Psoas muscle (tissue), 8 donors: ENCODE measurements at places on chromosomes 1 and 21. TPM values are rescaled to one million over a fixed set of nuclear protein-coding genes. Genes with fewer than 3 reads are reported as not detected.
A peak's percentile ranks its signal among the peaks of the same experiment; 100 is the strongest.

ETV3 gene
- 22.7 TPM for total RNA-seq

LGR6 gene
- total RNA-seq, result not detected

HPDL gene
- total RNA-seq, result 2.6 TPM

RXRG gene
- total RNA-seq, result 12.8 TPM

ERMAP gene
- 1.8 TPM for total RNA-seq

NHLH2 gene
- not detected for total RNA-seq

DNASE2B gene
- total RNA-seq, result 3.1 TPM

IGSF9 gene
- total RNA-seq, result not detected

RAB25 gene
- total RNA-seq, result not detected

CFAP141 gene
- not detected for total RNA-seq

GRCh38 chr1:102110586-102110985 lies 113.9 kb upstream of the OLFM3 start:
- DNase-seq, result no peak

DNA sequence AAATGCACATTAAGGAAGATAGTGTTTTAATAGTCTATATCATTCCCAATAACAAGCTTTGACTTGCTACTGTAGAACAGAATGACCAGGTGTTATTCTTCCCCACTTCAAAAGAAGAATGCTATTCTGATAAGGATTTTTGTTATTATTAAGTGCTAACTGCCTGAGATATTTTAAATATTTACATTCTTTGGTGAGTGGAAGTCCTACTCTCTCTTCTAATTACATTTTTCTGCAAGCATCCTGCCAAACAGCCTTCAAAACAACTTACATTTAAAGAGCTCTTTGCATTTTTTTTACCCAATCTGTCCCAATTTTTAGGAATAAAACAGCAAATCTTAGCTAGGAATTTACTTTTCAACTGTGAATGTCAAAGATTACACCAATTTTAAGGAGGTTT lies 23.5 kb upstream of the SYDE2 start:
- DNase-seq, result no peak

- DNase-seq, result no peak
Measured at GRCh38 chr1:229252228-229252984, 18.5 kb upstream of the RAB4A start.

DNA sequence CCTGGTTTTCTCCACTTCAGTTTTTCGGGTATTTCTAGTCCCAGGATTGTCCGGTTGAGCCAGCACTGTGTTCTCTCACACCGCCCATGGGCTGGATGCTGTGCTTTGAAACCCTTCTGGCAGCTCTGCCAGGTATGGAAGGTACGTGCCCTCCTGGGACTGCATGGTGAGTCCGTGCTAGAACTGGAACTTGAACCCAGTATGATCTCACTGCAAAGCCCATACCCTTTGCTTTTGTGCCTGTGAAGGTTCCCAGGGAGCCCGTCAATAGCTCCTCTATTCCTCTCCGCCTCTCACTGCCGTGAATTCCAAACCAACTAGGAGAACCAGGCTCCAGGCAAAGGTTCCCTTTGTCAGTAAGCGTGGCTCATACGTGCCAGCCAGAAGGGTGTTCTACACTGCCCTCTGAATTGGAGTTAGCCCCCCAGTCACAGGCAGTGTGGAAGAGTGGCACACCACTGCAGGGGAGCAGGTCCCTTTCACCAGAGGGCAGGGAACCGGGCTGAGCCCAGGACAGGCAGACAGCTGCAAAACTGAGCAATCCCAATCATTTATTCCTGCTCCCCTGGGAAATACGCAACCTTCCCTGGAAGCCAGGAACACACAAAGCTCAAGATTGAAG lies 310.2 kb downstream of the CAMTA1 start:
- DNase-seq, result no peak

DNA sequence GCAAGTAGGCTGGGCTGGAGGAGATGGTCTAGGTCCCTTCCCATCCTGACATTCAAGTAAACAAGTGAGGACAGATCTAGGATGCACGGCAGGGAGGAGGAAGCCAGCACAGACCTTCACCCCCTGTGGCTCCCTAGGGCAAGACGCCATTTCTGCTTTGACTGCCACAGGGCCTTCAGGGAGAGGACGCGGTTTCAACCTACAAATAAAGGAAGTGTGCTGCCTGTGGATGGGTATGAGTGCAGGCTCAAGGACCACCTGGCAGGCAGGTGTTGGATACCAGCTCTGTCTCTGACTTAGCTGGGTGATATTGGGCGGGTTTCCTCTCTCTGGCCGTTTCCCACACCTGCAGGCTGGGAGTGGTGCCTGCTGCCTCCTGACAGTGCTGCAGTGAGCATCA lies 16.2 kb downstream of the SLC2A1 start:
- DNase-seq, result peak; percentile 30

DNA sequence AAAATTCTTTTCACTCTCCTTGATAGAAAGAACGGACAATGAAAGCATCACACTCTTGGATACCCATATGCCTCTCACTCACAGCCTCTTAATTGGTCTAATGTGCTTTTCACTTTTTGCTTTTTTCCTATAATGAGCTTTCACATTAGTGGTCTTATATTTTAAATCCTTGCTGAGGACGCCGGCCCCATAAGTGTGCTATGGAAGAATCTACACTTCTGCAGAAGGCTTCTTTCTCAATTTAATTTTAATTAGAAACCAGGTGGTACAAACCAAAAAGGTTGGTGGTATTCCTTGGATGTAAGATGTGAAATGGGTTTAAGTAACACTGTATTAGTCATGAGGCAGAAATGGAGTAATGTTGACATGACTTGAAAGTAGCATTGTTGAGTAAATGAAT lies 190.6 kb upstream of the NFIA start:
- DNase-seq, result no peak

DNA sequence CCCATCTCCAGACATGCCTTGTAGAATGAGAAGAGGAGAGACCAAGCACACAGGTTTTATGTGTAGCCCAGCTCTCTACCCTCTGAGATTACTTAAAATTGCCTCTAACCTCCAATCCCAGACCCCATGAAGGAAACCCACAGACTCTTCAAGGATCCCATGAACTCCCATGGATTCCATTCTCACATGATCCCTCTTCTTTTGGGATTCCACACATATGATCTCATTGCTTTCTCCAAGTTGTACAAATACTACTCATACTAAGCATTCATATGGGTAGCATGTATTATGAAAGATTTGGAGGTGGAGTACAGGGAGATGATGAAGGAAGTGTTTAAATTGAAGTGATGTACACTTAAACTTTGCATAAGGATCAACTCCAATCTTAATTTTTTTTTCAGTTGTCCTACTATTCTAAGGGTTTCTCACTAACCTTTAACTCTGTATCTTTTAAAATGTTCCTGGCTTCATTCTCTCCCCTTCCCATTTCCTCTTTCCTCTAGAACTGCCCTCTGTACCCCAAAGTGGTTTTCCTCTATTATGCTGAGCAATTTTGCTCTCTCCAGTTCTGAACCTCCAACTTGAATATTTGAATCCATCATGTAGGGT lies 41.6 kb downstream of the MFSD2A start:
- no peak for DNase-seq

DNA sequence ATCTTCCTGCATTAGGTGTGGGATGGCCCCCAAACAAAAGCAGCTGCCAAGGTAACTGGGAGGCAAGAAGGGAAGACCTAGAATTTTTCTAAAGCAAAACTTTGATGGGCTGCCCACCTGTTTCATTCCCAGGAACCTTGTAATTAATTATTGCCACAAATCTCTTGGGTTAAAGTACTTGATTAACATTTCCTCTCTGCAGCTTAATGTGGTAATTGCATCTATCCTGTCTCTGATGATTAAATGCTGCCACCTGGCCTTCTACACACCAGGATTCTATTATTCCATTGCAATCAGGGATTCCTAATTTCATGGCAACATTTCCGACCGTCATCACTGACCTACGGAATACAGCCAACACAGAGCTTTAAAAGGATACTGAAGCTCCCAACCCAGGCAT lies 68.3 kb upstream of the RC3H1 start:
- DNase-seq, result no peak

DNA sequence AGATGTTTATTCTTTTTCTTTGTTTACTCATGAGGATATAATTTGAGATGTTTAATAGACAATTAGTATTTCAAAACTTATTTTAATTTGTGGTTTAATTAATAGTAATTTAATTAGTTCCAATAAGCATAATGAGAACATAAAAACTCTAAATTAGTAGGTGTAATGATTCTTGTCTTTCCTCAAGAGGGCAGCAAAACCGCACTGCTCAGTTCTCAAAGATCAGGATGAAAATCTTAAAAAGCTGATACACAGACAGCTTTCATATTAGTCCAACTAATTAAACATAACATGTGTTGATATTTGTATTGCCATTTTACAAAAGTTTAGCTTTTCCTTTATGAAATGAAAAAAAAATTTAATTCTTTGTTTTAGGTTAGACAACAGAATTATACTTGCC lies 106.7 kb upstream of the C21orf91 start:
- no peak for DNase-seq

DNA sequence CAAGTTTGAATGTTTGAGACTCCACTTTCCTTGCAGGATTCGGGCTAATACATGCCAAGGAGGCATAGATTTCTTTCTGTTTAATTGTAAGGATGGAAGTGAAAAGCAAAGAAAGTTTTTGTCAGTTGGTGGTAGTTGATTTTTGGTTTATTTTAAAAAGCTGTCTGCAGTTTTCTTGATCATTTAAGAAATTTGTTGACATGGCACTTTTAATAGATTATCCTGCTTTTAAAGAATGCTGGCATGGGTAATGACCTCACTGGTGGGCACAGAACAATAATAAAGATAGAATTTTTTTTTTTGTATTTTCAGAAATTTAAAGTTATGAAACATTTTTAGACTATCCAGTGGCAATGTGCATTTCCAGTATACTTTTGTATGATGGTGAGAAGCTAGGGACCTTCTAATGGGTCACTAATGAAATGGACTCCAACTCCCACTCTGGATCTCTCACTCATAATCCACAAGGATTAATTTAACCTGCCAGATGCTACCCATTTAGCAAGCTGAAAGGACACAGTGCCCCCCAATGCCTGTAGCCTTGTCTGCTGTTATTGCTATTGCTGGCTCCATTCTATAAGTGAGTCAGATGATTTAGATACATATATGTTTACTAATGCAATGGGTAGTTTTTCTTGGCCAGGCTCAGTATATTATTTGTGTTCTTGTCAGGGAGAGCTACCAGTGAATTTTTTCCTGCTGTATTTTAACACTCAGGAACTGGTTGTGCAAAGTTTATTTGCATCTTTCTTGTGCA lies 190.2 kb upstream of the SGIP1 start:
- no peak for DNase-seq

DNA sequence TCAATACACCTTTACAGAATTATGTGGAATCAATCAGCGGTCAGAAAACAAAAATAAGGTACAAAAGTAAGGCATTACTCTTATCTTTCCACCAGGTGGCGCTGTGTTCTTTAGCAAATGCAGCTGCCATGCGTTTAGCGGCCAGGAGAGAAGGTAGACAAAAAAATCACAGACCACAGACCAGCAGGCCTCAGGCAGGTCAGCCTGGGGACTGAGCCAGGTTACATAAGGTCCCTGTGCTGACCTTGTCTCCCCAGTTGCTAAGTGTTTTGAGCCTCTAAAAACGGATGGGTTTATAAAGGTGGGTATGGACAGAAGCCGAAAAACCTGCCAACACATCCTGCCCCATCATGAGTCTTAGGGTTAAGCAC lies 2.8 kb downstream of the RGS16 start:
- DNase-seq, result peak; percentile 75

DNA sequence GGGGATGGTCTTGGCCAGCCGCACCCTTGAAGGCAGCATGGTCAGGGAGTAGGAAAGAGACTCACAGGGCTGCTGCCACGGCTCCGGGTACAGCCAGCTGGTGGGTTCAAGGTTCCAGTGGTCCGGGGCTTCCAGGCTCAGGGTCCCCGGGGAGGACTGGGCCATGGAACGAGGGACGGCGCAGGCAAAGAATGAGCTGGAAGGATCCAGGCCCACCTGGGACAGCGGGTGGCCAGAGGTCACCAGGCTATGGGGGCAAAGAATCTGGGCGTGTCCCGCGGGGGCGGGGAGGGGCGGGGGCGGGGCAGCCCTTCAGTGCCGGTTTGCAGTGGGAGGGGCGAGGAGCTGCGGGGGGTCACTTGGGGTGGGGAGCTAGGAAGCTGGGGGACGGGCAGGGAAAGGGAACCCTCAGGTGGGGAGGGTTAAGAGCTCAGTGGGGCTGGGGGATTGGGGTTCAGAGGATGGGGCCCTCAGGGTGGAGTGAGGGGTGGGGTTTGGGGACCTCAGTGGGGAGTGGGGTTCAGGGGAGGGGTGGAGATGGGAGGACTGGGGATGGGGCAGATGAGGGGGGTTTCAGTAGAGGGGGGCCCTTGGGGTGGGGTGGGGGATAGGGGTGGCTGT lies at the start of gene DNMT3L:
Gene DNMT3L, minus strand, starts transcription at position 223 of the 621 bp plus-strand sequence. CDS start 638 bp downstream, outside the sequence.
- DNase-seq, result no peak

DNA sequence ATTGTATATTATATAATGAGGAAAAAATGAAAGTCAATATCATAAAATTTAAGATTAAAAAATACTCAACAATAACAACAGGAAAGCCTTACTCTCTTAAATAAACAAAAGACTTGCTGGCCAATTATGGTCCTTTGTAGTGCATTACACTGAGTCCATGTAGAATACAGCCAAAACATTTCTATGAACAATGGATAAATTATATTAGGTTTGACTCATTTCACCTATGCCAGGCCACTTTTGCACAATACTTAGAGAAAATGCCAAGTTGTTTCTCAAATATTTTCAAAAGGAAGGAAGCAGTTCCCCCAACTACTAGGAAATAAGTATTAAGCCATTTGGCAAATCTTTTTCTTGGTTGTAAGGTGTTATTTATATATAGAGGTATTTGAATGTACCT lies 19.8 kb upstream of the UCK2 start:
- no peak for DNase-seq

- DNase-seq, result no peak
Measured at GRCh38 chr1:30762930-30763650, 5.5 kb upstream of the LAPTM5 start.
